ENCODE measurements at places on chromosomes 12 and 14.

DNA sequence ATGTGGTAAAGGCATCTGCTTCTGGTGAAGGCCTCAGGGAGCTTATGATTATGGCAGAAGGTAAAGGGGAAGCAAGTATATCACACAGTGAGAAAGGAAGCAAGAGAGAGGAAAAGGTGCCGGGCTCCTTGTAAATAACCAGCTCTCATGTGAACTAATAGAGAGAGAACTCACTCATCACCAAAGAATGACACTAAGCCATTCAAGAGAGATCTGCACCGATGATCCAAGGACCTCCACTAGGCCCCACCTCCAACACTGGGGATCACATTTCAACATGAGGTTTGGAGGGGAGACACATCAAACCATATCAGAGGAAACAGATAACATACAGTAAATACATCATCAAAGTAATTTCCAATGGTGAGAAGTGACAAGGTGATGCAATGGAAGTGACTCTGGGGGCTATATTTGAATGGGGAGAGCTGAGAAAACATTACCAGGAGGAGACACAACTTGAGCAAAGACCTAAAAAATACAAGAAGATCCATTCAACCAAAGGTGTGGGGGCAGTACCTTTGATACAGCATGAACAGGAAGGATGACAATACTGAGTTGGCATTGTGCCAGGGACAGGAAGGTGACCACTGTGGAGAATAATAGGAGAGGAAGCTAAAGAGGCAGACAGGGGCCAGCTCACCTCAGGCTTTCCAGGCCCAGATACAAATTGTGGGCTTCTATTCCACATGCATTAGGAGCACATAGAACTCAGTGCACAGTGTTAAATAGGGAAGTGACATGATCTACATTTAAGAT lies 134.4 kb upstream of the GRIP1 start:
- no peak for DNase-seq

GRCh38 chr12:106816231-106816630 lies 41.7 kb downstream of the RIC8B start:
- no peak for DNase-seq

- no peak for DNase-seq
Measured at GRCh38 chr12:81957631-81958030, 198.5 kb upstream of the PPFIA2 start.

GRCh38 chr14:92521058-92521415 lies 7.5 kb downstream of the RIN3 start:
- DNase-seq = no peak

- no peak for DNase-seq
Measured at GRCh38 chr14:74495356-74495755, 1.8 kb downstream of the ISCA2 start.

DNA sequence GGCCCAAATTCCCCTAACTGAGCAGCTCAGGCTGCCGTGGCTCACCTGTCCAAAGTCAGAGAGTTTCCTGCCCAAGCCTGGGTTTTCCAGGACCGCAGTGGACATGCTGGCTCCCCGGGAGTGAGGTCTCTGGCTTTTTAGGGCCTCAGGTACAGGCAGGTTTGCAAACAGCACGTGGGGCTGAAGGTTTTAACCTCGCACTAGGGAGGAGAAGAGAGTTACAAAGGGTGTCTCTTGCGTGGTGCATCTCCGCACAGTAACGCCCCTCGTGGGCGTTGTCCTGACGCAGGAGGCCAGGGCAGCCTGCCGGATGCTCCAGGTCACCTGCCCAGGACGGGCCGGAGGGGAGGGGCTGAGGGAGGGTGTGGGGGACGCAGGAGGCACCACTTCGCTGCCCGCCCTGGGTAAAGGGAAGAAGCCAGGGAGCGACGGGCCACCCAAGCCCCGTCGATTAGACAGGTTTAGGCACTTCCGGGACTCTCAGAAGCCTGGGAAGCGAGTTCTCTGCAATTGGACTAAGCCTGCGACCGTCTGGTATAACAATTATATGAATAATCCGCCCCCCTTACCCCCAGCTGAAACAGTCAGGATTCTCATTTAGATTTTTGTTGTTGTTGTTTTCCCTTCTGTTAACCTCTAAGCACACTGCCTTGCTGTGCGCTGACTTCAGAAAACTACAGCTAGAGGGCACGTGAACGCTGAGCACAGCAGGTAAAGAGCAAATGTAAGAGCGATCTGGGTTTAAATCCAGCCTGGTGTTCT lies at the start of gene PAH:
Gene PAH, minus strand, starts transcription at position 219 of the 762 bp plus-strand sequence. Its CDS starts 114 bp downstream, at position 105.
- no peak for DNase-seq

Data from SJSA1 (cell line).